M059J (cell line): ENCODE measurements at places on chromosomes 2 and 18. TPM values are rescaled to one million over a fixed set of nuclear protein-coding genes. Genes with fewer than 3 reads are reported as not detected.

SEMA4C gene
- total RNA-seq = 6.5 and 14.2 TPM in 2 replicates

PDE6D gene
- total RNA-seq = 61.5 and 67.0 TPM in 2 replicates

OTX1 gene
- 0.59 and 1.1 TPM in 2 replicates for total RNA-seq

POMC gene
- not detected in 2 replicates for total RNA-seq

KYNU gene
- total RNA-seq = 11.3 and 14.5 TPM in 2 replicates

NT5DC4 gene
- not detected in 2 replicates for total RNA-seq

GNLY gene
- not detected in 2 replicates for total RNA-seq

IL36A gene
- total RNA-seq = not detected in 2 replicates

CCDC74B gene
- total RNA-seq = 4.2 and 5.8 TPM in 2 replicates

ACMSD gene
- total RNA-seq = not detected in 2 replicates

CHRNA1 gene
- total RNA-seq = 0.17 TPM in 1 of 2 replicates, not detected in the other

PER2 gene
- total RNA-seq = 1.4 and 3.7 TPM in 2 replicates

SLC9A4 gene
- not detected in 2 replicates for total RNA-seq

DNAJC5G gene
- not detected in 2 replicates for total RNA-seq

AMER3 gene
- total RNA-seq = not detected in 2 replicates

ORMDL1 gene
- total RNA-seq = 76.3 and 81.1 TPM in 2 replicates

MYO3B gene
- not detected in 2 replicates for total RNA-seq

ZSWIM2 gene
- not detected in 2 replicates for total RNA-seq

HOXD12 gene
- 0.12 TPM in 1 of 2 replicates, not detected in the other for total RNA-seq

CPLX4 gene
- total RNA-seq = not detected in 2 replicates

DSC2 gene
- total RNA-seq = not detected in 2 replicates

TBR1 gene
- total RNA-seq = not detected in 2 replicates

RAMP1 gene
- 25.4 and 35.8 TPM in 2 replicates for total RNA-seq

SFT2D3 gene
- 5.3 and 5.6 TPM in 2 replicates for total RNA-seq

SLC30A3 gene
- not detected in 2 replicates for total RNA-seq

BOLL gene
- total RNA-seq = not detected in 2 replicates

REG1B gene
- not detected in 2 replicates for total RNA-seq

CDH20 gene
- total RNA-seq = not detected in 2 replicates

MATN3 gene
- total RNA-seq = 0.81 and 1.3 TPM in 2 replicates

IL18R1 gene
- not detected in 2 replicates for total RNA-seq

RNF103 gene
- total RNA-seq = 6.7 and 14.6 TPM in 2 replicates

CCT7 gene
- total RNA-seq = 246 and 380 TPM in 2 replicates

HAAO gene
- total RNA-seq = not detected in 2 replicates

LCT gene
- not detected in 2 replicates for total RNA-seq

TMEM150A gene
- total RNA-seq = 2.3 and 3.6 TPM in 2 replicates

ALPI gene
- not detected in 2 replicates for total RNA-seq

DSEL gene
- 26.3 and 40.3 TPM in 2 replicates for total RNA-seq

GRB14 gene
- 0.15 TPM in 1 of 2 replicates, not detected in the other for total RNA-seq

KCNG2 gene
- not detected in 2 replicates for total RNA-seq
